Gastroesophageal sphincter (tissue), 4 donors: ENCODE measurements at places on chromosomes 16 and 17. TPM values are rescaled to one million over a fixed set of nuclear protein-coding genes. Genes with fewer than 3 reads are reported as not detected.

DNA sequence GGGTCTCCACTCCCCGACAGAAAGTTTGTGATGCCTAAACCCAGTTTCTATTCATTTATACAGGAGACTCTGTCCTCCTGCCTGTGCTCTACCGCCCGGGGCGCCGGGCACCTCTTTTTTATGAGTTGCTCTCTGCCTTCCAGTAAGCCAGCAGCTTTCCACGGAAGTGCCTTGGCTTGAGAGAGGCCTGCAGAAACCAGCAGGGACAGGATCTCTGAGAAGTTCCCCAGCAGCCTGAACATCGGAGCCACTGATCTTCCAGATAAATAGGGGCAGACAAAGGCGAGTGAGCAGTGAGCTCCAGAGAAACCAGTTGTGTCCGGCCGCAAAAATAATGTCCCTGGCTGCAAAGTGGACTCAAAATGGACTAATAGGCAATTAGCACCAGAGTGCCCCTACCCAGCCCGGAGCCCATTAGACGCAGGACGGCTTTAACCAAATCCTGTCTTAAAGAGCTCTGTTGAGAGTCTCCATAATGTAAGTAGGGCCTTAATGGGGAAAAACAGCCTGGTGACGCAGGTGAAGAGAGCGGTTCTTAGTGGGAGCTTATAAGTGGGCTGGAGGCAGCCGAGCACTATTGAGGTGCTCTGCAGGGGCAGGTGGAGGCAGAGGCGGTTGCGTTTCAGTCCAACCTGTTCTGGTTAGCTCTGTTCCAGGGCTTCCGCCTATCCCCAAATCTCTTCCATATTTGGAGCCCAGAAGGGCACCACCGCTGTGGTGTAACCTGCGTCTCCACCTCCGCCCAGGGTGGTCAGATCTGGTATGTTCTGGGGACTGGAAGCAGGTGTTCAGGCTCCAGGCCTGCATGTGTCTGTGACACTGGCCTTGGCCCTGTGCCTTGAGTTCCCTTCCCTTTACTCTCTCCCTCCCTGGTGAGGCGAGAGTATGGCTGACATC, 74.1 kb downstream of the NT5M start:
- ATAC-seq: no peak

The LRRC46 gene
- total RNA-seq: 1.3 TPM

GRCh38 chr17:50492214-50492613, 13.6 kb downstream of the RSAD1 start:
- ATAC-seq: no peak

DNA sequence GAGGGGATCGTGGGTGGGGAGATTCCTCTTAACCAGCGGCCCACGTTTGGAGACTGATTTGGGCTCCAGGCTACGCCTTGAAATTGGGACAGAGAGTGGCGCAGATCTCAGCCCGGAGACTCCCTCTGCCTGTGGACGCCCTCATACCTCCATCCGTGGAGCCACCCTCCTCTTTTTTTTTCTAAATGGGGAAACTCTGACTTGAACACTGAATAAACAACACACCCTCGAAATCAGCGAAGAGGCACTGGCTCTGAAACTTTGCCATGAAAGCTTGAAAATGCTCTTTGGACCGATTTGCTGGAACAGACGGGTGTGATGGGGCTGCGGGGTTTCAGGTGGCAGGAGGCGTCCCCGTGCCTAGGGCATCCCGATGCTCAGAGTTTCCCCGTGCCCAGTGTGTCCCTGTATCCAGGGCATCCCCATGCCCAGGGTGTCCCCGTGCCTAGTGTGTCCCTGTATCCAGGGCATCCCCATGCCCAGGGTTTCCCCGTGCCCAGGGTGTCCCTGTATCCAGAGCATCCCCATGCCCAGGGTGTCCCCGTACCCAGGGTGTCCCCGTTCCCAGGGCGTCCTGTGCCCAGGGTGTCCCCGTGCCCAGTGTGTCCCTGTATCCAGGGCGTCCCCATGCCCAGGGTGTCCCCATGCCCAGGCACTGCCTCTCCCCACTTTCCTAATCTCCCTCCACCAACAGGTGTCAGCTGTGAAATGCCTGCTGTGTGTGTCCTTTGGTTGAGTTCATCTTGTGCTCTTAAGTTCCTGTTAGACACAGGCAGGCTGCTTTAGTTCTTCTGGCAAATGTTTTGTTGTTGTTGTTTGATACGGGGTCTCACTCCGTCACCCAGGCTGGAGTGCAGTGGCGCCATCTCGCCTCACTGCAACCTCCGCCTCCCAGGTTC, 187.0 kb downstream of the SEC14L1 start:
- no peak for ATAC-seq

DNA sequence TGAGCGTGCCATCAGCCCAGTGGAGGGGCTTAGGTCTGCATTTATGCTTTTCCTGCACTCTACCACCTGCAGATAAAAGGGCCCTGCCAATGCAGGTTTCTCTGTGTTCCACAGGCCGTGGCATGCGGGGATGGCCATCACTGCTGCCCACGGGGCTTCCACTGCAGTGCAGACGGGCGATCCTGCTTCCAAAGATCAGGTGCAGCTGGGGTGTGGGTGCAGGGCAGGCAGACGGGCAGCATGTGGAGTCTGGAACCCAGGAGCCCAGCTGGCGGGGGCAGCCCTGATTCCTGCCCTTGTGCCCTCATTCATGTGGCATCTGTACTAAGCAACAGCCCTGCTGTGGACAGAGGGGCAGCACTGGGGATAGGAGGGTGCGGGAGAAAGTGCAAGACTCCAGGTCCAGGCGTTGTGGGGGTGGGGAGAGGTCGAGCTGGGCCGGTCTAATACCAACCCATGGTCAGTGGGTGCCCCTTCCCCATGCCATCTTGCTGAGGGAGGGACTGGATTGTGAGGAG, 4.5 kb downstream of the GRN start:
- no peak for ATAC-seq

The BRICD5 gene
- 4.1 TPM for total RNA-seq

- ATAC-seq: no peak
These were observed 360.3 kb upstream of the ASIC2 start for GRCh38 chr17:33653399-33653788.

The TMEM235 gene
- not detected for total RNA-seq

DNA sequence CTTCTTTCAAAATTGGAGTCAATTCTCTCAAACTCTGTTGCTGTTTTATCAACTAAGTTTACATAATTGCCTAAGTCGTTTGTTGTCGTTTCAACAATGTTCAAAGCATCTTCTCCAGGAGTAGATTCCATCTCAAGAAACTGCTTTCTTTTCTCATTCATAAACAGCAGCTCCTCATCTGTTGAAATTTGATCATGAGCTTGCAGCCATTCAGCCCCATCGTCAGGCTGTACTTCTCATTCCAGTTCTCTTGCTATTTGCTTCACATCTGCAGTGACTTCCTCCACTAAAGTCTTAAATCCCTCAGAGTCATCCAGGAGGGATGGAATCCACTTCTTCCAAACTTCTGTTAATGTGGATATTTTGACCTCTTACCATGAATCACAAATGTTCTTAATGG, 230.6 kb downstream of the IRF8 start:
- no peak for ATAC-seq

The C17orf75 gene
- 12.5 TPM for total RNA-seq

GRCh38 chr17:10192461-10192860, 5.9 kb downstream of the GAS7 start:
- no peak for ATAC-seq

The MILR1 gene
- total RNA-seq: 3.5 TPM

The KDM6B gene
- 15.7 TPM for total RNA-seq

GRCh38 chr16:54275956-54276355, 10.6 kb downstream of the IRX3 start:
- no peak for ATAC-seq

- ATAC-seq: peak; percentile 22
These were observed 6.5 kb upstream of the CDH5 start for GRCh38 chr16:66359811-66360608.

- ATAC-seq: no peak
These were observed 6.7 kb upstream of the WFIKKN2 start for GRCh38 chr17:50828508-50829170.

- ATAC-seq: no peak
These were observed 38.0 kb upstream of the CDH15 start for GRCh38 chr16:89133457-89134127.

- no peak for ATAC-seq
These were observed 88.4 kb downstream of the SOCS1 start for GRCh38 chr16:11167581-11167980.

The TBC1D3I gene
- not detected for total RNA-seq

GRCh38 chr16:29994600-29995323, 655 bp downstream of the HIRIP3 start:
- ATAC-seq: peak; percentile 31

The RNU2-1 gene
- total RNA-seq: not detected

- ATAC-seq: no peak
These were observed 468.1 kb downstream of the SOX9 start for GRCh38 chr17:72588961-72589360.

The TP53TG3 gene
- not detected for total RNA-seq

DNA sequence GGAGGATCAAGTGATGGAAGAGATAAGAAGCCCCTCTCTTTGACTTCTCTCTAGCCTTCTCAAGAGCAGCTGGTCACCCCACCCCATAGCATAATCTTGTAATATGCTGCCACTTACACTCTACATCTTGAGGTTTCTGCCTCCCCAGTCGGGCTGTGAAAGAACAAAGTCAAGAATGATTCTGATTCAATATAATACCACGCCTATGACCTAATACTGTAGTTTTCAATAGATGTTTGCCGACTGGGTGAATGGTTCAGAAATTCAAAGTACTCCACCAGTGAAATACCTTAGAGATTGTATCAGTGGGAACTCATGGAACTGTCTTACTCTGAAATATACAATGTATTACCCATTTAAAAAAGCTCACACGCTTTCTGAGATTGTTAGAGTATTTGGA, 93.0 kb upstream of the ZFHX3 start:
- ATAC-seq: no peak

DNA sequence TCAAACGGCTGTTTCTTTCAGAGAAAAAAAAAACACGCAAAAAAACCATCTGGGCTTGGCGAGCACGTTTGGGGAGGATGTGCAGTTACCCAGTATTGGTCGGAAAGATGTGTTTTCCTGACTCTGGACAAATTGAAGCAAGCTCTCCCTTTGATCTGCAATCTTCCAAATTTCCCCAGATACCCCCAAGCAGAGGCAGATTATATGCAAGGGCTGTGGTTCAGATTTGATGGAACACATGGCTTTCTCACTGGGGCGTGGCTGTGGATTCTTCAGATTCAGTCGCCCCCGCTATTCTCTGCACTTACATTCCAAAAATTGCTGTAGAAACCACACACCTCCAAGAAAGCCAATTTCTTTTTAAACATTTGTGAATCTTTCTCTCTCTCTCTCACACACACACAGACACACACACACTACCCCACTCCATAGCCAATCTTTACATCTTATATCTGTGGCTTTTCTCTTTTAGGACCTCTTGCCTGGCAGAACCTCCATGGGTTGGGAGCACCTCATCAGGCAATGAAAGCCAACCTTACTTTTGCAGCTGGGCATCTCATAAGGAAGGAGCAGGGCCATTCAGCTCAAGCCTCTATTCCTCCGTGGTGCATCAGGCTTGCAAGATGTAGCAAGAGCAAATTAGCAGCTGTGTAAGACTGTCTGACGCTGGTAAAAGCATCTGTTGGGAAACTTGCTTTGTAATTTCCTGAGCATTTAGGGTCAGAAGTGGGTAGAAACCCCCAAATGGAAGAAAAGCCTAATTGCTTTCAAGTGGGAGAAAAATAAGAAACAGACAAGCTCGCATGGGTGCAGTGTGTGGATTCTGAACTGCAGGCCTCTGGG, 103.9 kb upstream of the FAM20A start:
- peak; percentile 63 for ATAC-seq

- ATAC-seq: no peak
These were observed 29.4 kb upstream of the TMEM132E start for GRCh38 chr17:34549966-34550365.

The PPP1R27 gene
- not detected for total RNA-seq

- ATAC-seq: no peak
These were observed 51.8 kb upstream of the MAP3K14 start for GRCh38 chr17:45368651-45369050.

DNA sequence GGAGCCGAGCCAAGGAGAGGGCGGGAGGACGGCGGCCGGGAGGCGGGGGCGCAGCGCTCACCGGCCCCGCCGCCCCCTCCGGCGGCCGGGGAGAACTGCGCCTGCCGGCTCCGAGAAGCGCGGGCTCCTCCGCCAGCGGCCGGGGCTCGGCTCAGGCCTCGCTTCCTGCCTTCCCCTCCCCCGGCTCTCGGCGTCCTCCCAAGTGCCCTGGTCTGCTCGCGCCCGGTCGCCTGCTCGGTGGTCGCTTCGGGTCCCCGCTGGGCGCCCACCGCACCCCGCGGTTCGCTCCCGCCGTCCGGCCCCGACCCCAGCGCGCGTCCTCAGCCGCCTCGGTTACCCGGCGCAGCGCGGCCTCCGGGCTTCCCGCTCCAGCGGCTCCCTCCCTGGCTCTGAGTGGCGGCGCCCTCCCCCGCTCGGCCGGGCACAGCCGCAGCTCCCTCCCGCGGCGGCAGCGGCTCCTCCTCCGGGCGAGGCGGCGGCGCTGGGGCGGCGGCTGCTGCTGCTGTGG, 313 bp downstream of the UBTF start:
- peak; percentile 67 for ATAC-seq

The HOXB3 gene
- total RNA-seq: 11.4 TPM
